ENCODE measurements at places on chromosomes 1 and 21. TPM values are rescaled to one million over a fixed set of nuclear protein-coding genes. Genes with fewer than 3 reads are reported as not detected.

- no peaks in the 10 kb centered on the region for H3K36me3 ChIP-seq
- H3K4me1 ChIP-seq: no peaks in the 10 kb centered on the region
- H3K4me3 ChIP-seq: no peak overlapping the region
- H3K27me3 ChIP-seq: no peaks in the 10 kb centered on the region
- H3K27ac ChIP-seq: no peak overlapping the region
Observed at GRCh38 chr1:64537942-64538341, 68.0 kb downstream of the CACHD1 start.

- DNase-seq: no peak
- H3K27me3 ChIP-seq: no peaks in the 10 kb centered on the region
- no peak overlapping the region for H3K27ac ChIP-seq
Observed at GRCh38 chr1:232594768-232595698, 34.9 kb downstream of the SIPA1L2 start.

DNA sequence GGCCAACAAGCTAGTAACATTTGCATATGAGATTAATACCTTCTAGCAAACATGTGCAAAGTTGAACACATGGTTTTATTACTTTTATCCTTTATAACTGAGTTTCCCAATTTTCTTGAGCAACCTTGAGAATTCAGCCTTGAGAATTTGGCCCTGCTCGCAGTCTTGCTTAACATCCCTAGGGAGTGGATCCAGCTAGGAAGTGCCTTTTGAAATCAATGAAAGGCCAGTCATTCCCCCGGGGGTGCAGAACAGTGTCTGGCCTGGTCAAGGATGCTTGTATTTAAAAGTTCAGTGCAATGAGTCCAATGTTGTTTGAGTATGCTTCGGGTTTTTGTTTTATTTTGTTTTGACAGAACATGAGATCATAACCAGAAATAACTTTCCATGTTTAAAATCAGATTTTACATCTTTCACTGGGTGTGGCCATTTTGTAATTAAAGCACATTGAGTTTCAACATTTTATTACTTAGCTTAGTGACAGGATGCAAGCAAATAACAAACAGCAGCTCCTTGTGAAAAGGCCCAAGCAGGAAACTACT lies 16.7 kb downstream of the PALMD start:
- no peaks in the 10 kb centered on the region for H3K36me3 ChIP-seq
- no peak for DNase-seq
- no peaks in the 10 kb centered on the region for H3K27me3 ChIP-seq
- no peaks in the 10 kb centered on the region for H3K4me1 ChIP-seq
- no peak overlapping the region for H3K4me3 ChIP-seq
- H3K27ac ChIP-seq: no peak overlapping the region

GRCh38 chr1:16276302-16277030 lies 39.5 kb upstream of the CPLANE2 start:
- H3K4me3 ChIP-seq: no peak overlapping the region
- H3K27ac ChIP-seq: no peak overlapping the region
- H3K4me1 ChIP-seq: no peaks in the 10 kb centered on the region
- DNase-seq: no peak

GRCh38 chr1:15626269-15626950 lies 9.2 kb downstream of the DDI2 start:
- H3K36me3 ChIP-seq: peaks cover 25% of the 10 kb centered on the region
- no peak overlapping the region for H3K4me3 ChIP-seq
- H3K4me1 ChIP-seq: no peaks in the 10 kb centered on the region
- DNase-seq: no peak
- no peak overlapping the region for H3K27ac ChIP-seq

DNA sequence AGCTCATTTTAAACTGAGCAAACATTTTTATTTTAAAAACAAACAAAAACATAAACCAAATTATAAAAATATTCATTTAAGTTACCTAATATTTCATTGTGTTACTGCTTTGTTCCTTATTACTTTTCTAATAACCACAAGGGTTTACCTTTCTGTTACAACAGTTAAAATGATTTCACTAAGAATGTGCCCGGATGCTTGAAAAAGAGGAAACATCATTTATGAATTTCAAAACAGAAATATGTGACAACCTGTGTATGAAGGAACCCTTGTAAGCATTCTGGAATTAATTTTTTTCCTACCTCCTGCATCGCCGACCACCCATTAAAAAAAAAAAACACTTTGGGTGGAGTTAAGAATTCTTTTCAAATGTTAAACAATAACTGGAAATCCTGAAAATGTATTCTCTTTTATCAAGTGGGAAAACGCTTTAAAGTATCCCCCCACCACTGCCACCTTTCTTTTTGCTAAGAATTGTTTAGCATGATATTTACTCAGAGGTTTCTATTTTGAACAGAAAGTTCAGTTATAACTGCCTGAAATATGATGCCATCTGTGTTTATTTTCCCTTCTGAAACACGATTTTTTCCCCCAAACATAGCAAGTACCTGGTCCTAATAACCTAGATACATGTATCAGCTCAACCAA lies 9.1 kb downstream of the CYYR1 start:
- no peaks in the 10 kb centered on the region for H3K27me3 ChIP-seq
- no peaks in the 10 kb centered on the region for H3K36me3 ChIP-seq
- no peak overlapping the region for H3K27ac ChIP-seq
- no peak for DNase-seq

GRCh38 chr1:38686927-38687255 lies 172.7 kb downstream of the RRAGC start:
- peaks cover 8% of the 10 kb centered on the region for H3K27me3 ChIP-seq
- no peak for DNase-seq
- H3K36me3 ChIP-seq: no peaks in the 10 kb centered on the region
- no peak overlapping the region for H3K4me3 ChIP-seq
- H3K4me1 ChIP-seq: no peaks in the 10 kb centered on the region

DNA sequence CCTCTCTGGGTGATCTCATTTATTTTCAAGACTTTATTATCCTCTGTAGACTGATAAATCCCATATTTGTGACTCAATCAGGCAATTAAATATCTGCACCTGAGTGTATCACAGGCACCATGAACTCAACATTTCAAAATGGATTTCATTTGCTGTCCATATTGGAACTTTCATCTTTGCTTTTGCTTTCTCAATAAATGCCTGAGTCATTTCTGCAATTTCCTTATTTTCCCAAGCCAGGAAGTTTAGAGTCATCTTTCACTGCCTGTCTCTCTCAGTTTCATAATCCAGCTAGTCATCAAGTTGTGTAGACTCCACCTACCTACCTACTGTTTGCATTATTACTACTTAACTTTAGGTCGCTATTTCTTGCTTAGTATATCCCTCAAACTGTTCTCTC lies 540.9 kb downstream of the LMO4 start:
- no peaks in the 10 kb centered on the region for H3K36me3 ChIP-seq
- H3K27ac ChIP-seq: no peak overlapping the region
- no peak overlapping the region for H3K4me3 ChIP-seq
- H3K27me3 ChIP-seq: no peaks in the 10 kb centered on the region
- H3K4me1 ChIP-seq: peaks cover 4% of the 10 kb centered on the region
- DNase-seq: no peak

DNA sequence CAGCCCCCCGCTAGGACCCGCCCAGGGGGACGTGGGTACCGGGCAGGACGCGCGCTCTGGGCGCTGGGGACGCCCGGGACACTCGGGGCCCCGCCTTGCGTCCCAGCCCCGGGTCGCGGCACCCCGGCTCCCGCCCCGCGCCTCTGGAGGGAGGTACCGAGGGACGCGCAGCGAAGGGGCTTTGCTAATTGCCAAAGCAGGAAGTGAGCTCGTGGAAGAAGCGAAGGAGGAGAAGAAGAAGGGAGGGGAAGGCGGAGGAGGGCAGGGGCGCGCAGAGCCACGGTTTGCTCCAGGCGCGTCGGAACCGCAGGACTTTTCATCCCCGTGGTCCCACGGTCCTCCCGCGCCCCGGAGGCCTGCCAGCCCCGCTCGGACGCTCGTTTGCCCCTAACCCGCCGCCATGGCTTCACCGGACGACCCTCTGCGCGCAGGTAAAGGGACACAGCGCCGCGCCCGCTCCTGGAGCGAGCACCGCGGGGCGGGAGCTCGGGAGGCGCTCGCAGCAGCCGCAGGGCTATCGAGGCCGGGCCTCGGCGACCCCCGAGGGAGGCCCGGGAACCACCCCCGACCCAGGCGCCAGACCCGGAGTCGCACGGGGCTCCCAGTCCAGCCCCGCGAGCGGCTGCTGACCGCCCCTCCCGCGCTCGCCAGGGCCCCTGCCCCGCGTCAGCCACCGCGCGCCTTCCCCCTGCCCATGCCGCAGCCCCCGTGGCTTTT lies 1.3 kb downstream of the EDARADD start:
- H3K4me3 ChIP-seq: peak overlapping the region; percentile 60
- H3K27ac ChIP-seq: peak overlapping the region; percentile 38
- H3K36me3 ChIP-seq: no peaks in the 10 kb centered on the region
- peaks cover 28% of the 10 kb centered on the region for H3K4me1 ChIP-seq

- peak overlapping the region; percentile 75 for H3K27ac ChIP-seq
- no peaks in the 10 kb centered on the region for H3K36me3 ChIP-seq
- no peaks in the 10 kb centered on the region for H3K27me3 ChIP-seq
- no peak for DNase-seq
- H3K4me1 ChIP-seq: peaks cover 37% of the 10 kb centered on the region
Observed at GRCh38 chr1:41673378-41673777, 188.9 kb upstream of the EDN2 start.

GRCh38 chr1:88141499-88142074 lies 542.5 kb upstream of the PKN2 start:
- no peak for DNase-seq
- peaks cover 2% of the 10 kb centered on the region for H3K27me3 ChIP-seq
- H3K36me3 ChIP-seq: no peaks in the 10 kb centered on the region
- no peaks in the 10 kb centered on the region for H3K4me1 ChIP-seq
- no peak overlapping the region for H3K4me3 ChIP-seq

Gene NLRP3
- 34.1 TPM for total RNA-seq

Gene IRF6
- 3.8 TPM for total RNA-seq

Gene LCE6A
- not detected for total RNA-seq

Gene TEDDM1
- total RNA-seq: not detected

Gene EFNA1
- total RNA-seq: 1.9 TPM

Gene LEFTY2
- not detected for total RNA-seq

Measured in natural killer cell (primary cell).